ENCODE measurements at places on chromosomes 13 and 19. TPM values are rescaled to one million over a fixed set of nuclear protein-coding genes. Genes with fewer than 3 reads are reported as not detected.

GRCh38 chr13:30835442-30835841 lies 70.6 kb upstream of the MEDAG start:
- no peak for DNase-seq

GRCh38 chr13:50589651-50590054 lies 253.8 kb downstream of the DLEU7 start:
- DNase-seq, result no peak

The CAB39L gene
- total RNA-seq, result 4.0 TPM

DNA sequence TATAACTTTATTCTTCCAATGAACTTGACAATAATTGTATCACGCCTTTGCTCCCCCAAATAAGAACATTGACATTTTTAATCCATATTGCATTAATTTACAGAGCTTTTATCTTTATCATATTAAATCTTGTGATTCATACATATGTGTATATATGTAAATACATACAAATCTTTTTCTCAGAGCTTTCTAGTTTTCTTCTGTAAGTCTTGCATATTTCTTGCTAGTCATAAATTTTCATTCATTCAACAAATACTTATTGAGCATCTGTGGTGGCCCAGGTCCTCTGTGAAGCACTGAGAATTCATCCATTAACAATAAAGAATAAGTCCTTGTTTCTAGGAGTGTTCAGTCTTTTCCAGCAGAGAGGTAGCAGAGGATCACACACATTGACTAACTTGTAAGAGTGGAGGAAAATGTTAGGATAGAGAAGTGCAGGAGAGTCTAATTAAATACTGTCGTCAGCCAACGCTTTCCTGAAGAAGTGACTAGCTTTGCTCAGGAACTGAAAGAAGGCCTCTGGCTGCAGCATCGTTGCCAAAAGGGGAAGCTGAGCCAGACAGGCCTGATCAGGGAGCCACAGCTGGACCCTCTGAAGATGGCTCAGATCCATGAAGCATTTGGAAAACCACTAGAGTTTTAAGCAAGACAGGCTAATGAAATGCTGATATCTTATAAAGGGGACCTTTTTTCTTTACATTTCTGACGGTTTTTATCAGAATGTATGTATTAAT lies 38.6 kb upstream of the LAMP1 start:
- no peak for DNase-seq

GRCh38 chr13:106586648-106587166 lies 18.8 kb upstream of the ARGLU1 start:
- DNase-seq, result no peak

The PPFIA3 gene
- 3.6 TPM for total RNA-seq

GRCh38 chr19:34350161-34350561 lies 14.8 kb upstream of the GPI start:
- DNase-seq, result peak; percentile 76

DNA sequence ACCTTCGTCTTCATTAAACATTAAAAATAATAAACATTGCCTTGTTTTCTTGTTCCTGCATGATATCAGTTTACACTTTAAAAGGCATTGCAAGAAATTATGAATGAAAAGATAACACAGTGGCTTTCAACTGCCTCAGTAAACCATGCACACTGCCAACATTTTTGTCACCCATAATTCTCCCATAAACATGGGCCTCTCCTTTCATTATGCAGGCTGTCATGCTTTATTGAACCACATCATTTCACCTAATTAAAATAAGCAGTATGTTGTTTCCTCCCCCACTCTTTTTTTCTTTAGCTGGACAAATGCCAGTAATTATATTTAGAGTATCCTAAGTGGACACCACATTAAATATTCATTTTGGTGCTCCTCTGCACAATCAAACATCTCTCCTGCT lies 1566.5 kb upstream of the SLC10A2 start:
- DNase-seq, result no peak

DNA sequence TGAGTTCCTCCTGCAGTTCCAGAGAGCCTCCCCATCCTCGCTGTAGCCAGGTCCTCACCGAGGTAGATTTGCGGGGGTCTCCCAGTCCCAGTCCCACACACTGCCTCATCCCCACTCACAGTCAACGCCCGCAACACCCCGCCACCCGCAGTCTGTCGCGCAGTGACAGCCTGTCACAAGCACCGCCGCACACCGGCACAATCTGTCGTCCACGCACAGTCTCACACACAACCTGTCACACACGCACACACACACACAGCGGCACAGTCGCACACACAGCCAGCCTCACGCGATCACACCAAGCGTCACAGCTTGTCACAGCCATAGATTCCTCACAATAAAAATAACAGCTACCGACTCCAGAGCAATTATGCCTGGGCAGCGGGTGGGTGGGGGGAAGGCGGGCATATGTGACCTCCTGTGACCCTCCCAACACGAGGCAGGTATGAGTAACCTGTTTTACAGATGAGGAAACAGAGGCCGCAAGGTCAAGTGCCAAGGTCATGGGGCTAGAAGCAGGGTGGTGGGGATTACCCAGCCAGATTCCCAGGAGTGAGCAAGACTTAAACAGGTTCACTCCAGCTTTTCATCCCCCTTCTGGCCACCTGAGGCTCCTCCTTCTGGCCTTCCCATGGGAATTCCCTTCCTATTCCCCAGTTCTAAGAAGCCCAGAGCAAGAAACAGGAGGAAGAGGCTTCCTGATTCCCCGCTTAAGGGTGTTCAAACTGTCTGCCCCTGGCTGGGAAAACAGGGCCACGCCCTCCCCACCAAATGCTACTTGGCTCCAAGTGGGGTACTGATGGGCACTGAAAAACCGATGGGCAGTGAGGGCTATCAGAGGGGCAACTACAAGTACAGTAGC lies 13.9 kb downstream of the NFIX start:
- no peak for DNase-seq

The C2CD4C gene
- 0.23 TPM for total RNA-seq

The CYP2A6 gene
- total RNA-seq, result not detected

GRCh38 chr19:50939596-50939995 lies 13.2 kb downstream of the KLK5 start:
- DNase-seq, result no peak
